Activated naive CD4-positive, alpha-beta T cell treated with anti-CD3 and anti-CD28 coated beads, Interleukin-2, amount 50 U/mL, for 16 hours (primary cell): ENCODE measurements at places on chromosomes 7 and 10.

- no peak for DNase-seq
Observed at GRCh38 chr10:117532451-117533107, 10.0 kb upstream of the EMX2 start.

DNA sequence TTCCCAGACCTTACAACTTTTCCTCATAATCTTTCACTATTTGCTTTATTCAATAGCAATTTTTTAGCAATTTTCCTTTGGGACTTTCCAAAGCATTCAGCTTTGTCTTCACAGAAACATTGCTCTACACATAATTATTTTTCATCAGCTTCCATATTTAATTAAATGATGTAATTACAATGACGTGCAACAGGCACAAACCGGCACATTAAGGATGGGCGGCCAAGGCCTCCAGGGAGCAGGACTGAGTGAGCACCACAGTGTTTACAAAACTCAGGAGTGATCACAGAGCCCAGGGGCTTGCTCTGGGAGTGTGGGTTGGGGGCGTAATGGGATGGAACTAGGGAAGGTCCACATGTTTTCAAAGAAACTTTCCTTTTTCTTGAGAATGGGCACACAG lies 69.8 kb downstream of the MAD1L1 start:
- no peak for DNase-seq

GRCh38 chr7:90413185-90413528 lies 9.9 kb downstream of the CLDN12 start:
- no peak for DNase-seq

- no peak for DNase-seq
Observed at GRCh38 chr10:105253515-105254212, 612.6 kb downstream of the SORCS3 start.

DNA sequence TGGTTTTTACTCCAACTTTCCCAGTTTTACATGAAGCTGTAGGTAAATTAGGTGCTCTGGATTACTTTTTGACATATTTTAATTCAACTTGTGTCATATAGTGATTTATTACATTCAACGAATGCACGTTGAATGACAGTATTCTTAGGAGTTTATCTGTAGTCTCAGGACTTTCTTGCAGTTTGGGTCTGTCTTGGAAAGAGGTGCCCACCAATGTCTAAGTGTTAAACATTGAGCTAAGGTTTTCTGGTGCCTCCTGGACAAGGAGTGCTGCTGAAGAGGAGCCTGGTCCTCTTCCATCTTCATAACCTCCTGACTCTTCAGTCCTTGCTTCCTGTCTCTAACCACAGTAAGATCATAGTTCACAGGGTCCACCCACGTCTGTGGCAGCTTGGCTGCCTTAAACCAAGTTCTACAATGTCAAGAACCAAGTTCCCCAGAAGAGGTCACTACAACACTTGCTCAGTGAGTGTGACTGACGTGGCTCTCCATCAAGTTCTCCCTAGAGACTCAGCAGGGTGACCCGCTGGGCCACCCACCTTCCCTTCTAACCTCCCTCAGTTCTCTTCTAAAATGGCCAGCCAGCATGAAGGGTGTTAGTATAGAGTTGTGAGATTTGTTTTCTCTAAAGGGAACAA lies 6.1 kb downstream of the NPY start:
- peak; percentile 41 for DNase-seq

GRCh38 chr7:75992083-75992755 lies 2.2 kb downstream of the TMEM120A start:
- DNase-seq = no peak

DNA sequence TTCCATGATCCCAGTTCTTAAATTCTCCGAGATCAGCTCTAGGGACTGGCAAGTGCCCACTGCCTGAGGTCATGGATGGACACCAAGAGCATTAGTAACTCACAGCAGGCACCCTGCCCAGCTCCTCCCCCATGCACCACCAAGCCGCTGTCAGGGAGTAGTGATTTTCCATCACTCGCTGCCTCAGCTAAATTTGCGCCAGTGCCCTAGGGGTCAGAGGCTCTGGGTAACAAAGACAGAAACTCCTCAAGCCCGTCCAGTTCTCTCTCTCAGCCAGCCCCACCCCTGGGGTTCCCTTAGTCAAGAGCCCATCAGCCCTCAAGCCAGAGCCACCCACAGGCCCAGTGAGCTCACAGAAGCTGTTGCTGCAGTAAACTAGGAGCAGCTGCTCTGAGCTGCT lies 30.0 kb downstream of the PAX2 start:
- no peak for DNase-seq

- no peak for DNase-seq
Observed at GRCh38 chr7:1301054-1301881, 68.6 kb downstream of the UNCX start.

- no peak for DNase-seq
Observed at GRCh38 chr10:78357141-78358063, 323.7 kb downstream of the RPS24 start.

GRCh38 chr10:33103863-33104379 lies 145.9 kb upstream of the ITGB1 start:
- no peak for DNase-seq

DNA sequence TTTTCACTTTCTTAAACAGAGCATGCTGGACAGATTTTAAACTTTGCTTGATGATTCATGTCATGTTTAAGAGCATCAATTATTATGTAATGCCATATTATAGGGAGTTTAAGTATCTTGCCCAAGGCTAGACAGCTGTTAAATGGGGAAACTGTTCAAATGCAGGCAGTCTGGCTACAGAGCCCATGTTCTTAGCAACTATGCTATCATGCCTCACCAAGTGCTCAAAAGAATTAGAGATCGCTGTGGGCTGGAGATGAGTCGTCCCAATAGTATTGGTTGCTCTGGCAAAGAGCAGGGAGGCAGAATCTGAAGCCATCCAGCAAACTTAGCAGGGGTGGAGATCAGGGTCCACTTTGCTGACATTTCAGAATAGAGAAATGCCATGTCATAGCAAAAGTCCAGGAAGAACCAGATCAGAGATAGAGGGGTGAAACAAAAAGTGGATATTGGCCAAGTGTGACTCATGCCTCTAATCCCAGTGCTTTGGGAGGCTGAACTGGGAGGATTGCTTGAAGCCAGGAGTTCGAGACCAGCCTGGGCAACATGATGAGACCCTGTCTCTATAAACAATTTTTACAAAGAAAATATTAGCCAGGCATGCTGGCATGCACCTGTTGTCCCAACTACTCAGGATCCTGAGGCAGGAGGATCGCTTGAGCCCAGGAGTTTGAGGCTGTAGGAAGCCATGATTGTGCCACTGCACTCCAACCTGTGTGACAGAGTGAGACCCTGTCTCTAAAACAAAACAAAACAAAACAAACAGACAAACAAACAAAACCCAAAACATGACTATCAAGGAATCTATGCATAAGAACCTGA lies 57.8 kb downstream of the BAMBI start:
- no peak for DNase-seq

DNA sequence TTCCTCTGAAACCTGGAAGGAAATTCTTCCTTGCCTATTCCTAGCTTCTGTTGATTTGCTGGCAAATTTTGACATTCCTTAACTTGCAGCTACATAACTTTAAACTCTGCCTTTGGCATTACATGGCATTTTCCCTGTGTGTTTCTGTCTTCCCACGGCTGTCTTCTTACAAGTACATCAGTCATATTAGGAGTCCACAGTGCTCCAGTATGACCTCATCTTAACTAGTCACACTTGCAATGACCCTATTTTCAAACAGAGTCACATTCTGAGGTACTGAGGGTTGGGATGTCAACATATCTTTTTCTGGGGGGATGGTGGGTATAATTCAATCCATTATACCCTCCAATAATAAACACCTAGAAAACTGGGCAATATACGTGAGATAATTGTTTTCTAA lies 37.4 kb upstream of the EPHB6 start:
- no peak for DNase-seq

GRCh38 chr7:29647020-29647654 lies 83.5 kb downstream of the PRR15 start:
- no peak for DNase-seq

DNA sequence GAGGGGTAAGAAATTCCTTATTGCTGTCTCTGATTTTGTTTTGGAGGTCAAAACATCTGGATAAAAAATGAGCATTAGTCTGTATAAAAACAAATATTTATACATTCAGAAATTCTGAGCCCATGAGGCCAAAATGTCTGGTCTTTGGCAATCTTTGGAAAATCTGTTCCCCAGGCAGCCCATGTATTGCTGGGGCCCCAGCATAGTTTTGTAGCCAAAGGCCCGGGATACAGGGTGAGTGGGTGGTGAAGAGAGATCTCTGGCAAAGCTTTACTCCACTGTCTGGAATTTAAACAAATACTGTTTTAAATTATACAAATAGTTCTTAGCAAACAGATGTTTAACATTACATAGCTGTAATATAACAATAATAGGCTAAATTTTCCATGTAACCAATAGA lies 134.7 kb upstream of the GALNT17 start:
- DNase-seq = no peak

DNA sequence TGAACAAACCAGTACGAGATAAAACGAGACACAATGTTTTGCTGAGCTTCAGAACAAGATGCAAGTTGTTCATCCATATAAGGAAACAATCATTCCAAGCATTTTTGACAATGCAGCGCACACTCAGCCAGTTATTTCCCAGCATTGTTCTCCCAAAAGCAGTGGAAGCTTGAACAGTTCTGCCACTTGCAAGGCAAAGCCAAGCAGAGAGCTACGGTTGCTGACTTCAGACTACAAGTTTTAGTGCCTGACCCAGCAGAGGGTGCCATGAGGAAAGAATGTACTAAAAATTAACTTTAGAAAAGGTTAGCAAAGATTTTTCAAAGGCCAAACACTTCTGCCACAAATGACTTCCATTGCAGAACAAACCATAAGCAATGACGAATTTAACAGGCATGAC lies 152.5 kb downstream of the SLC25A13 start:
- no peak for DNase-seq

DNA sequence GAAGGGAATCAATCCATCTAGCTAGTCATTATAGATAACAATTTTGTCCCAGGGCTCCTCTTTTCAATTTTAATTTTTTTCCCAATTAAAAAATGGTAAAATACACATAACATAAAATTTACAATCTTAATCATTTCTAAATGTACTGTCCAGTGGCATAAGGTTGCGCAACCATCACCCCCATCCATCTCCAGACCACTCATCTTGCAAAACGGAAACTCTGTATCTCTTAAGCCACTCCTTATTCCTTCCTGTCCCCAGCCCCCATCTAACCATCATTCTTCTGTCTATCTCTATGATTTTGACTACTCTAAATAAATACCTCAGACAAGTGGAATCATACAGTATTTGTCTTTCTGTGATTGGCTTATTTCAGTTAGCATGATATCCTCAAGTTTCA lies 46.1 kb upstream of the RAB18 start:
- DNase-seq = no peak

DNA sequence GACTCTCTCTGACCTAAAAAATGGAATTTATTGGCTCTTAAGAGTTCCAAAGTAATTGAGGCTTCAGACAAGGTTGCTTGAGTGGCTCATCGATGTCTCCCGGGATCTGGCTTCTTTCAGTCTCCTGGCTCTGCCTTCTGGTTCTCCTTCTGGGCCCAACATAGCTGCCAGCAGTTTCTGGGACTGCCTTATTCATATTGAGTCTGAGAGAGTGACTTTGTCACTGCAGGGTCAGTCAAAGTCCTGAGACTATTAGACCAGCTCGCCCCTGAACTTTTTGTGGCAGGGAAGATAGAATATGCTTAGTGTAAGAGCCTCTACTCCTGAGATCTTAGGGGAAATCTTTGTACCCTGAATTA lies 94.0 kb downstream of the MMRN2 start:
- no peak for DNase-seq

DNA sequence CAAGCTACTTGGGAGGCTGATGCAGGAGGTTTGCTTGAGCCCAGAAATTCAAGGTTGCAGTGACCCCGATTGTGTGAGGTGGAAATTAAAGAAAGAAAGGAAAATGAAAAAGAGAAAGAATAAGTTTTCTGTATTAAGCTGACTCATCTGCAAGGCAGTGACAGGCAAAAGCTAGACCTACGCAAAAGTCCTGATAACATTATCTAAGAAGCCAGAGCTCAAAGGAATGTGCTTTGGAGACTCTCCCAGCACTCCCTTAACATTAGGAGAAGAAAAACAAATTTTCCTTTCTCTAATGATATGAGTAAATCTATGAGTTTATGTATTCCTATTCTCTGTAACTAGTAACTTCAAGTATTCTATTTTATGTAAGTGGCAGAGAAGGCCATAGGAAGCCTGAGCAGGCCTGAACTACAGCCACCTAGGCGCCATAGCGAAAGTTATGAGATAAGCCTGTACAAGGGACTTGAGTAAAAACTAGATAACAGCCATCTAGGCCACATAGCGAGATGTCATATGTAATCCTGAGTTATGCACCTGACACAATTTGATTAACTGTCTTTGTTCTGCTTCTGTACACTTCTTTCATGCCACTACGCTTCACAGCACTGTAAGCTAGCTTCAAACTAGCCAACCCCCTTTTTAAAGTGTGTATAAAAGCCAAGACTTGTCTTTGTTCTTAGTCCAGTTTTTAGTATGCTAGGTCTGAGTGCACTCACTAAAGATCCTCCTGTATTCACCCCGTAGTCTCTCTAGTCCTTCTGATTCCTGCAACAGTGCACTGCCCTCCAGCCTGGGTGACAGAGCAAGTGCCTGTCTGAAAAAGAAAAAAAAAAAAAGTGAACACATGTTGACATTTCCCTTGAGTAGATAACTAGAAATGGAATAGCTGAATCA lies 9.4 kb upstream of the ZWINT start:
- DNase-seq = no peak

DNA sequence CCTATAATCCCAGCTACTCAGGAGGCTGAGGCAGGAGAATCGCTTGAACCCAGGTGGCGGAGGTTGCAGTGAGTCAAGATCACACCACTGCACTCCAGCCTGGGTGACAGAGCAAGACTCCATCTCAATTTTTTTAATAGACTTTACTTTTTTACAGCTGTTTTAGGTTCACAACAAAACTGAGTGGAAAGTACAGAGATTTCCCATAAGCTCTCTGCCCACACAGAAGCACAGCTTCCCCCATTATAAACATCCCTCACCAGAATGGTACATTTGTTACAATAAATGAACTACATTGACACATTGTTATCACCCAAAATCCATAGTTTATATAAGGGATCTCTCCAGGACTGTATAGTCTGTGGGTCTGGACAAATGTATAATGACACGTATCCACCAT lies 14.6 kb upstream of the PRRT4 start:
- DNase-seq = no peak

DNA sequence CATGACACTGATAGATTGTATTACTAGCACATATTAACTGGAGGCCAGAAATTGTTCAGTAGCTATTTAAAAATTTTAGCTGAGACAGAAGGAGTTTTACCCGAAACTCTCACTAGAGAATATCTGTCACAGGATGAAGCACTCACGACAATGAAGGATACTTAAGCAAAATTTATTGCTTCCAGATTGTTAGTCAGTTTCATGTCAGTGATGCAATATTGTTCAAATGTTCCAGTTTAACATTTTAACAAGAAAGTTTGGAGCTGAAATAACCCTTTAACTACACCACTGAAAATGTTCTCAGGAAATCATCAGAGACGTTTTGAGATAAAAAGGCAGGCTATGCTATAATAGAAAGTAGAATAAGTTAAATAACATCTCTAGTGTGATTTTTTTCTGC lies 15.0 kb upstream of the CADPS2 start:
- no peak for DNase-seq
